ENCODE measurements at places on chromosomes 13 and 19.

DNA sequence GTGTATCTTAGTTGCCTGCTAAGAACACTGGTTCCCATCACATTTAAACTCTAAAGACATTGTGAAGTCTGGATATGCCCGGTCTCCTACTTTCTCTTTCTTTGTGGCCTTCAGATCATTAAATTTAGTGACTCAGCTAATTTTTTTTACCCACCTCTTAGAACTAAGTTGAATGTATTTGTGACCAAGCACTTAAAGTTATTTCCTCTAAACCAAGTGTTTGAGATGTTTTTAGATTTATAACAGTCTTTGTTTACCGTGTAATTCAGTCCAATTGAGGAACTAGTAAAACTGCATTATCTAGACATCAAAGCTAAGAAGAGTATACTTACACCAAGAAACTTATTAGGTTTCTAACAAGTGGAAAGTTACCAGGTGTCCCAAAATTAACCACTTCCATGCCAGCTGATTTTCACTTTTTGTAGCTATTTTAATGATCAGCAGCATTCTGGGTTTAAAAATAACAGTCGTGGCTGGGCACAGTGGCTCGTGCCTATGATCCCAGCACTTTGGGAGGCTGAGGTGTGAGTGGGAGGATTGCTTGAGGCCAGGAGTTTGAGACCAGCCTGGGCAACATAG, 53.1 kb downstream of the ARHGAP35 start:
- DNase-seq: no peak

- DNase-seq: no peak
Measured at GRCh38 chr13:32107474-32107873, 75.9 kb downstream of the FRY start.

DNA sequence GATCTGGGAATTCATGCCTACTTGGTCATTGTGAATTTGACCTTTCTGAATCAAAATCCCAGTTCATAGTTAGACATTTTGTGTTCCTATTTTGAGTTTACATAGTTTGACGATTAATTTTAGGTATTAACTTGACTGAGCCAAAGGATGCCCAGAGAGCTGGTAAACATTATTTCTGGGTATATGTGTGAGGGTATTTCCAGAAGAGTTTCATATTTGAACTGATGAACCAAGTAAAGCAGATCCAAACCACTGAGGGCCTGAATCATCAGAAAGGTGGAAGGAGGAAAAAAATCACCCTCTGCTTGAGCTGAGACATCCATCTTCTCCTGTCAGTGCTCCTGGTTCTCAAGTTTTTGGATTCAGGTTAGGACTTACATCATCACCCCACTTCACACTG, 116.6 kb downstream of the CYSLTR2 start:
- DNase-seq: no peak

DNA sequence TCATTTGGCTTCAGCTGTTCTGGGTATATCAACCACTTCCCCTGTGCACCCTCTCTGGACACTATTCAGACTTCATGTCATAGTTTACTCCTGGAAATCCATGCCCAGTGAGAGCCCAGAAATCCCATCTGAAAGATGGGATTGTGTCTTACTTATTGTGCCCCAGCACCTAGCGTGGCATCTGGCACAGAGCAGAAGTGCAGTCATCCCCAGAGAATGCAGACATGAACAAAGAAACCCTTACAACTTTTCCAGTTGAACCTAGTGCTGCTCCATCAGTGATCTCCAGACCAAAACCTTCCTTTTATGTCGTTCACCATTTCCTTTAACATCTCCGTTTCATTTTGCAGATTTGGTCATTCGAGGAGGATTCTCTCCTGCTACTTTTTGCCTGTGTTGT, 60.6 kb downstream of the MBNL2 start:
- no peak for DNase-seq

DNA sequence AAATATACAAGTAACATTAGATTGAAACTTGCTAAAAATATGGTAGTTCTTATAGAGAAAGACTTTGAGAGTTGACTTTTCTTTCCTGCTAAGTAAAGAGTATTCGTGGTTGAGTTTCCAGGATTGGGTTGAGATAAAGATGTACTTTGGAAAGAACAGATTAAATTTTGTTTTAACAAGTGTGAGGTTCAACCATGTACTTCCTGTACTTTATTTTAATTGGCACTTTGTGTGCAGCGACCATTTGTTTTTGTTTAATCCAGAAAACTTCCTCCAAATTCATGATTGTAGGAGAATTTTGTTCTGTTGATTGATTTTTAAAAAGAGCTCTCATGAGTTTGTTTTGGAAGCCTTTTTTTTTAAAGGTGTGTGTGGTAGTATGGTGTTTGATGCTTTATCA, 46.9 kb downstream of the PAN3 start:
- no peak for DNase-seq

DNA sequence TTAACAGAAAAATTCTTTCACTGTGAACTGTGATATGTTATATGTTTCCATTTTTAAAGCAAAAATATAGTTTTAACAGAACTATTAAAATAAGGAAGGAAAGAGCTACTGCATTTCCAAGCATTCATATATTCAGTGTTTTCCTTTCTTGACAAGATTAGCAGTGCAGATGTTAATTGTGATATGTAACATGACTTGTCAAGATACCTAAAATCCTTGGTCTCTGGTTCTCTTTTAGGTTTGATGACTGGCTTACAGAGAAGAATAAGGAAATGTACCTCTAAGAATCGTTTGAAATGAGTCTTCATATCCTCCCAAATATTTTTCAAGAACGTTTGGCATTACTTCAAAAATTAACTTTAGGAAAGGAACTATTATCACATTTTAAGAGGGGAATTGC, 907.2 kb downstream of the PCDH9 start:
- no peak for DNase-seq

GRCh38 chr19:27824108-27824507, 1388.8 kb downstream of the UQCRFS1 start:
- DNase-seq: no peak

GRCh38 chr13:74487091-74487722, 353.0 kb upstream of the KLF12 start:
- no peak for DNase-seq

DNA sequence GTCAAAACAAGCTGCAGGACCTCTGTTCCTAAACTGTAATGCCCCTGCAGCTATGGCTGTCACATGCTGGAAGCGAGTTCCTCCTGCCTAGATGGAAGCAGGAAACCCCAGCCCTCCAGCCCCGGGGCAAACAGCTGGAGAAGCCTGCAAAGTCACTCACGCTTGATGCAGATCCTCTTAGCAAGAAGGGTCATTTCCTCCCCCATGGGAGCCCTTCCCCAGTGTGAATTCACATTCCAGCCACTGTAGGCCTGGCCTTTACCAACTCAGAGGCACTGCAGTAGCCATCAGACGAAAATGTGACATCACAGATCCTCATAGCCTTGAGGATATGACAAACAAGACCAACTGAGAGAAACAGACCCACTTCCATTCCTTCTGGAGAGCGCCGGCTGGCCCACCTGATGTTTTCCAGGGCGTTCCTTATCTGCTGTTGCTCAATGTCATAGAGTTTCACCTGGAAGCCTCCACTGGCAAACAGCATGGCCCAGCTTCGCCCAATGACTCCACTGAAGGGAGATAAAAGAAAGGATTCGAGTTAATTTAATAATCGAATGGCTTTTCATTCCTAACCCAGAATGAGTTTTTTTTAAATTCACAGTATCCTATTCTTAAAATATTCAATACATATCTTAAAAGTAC, 13.5 kb downstream of the CRYL1 start:
- no peak for DNase-seq

GRCh38 chr13:99434258-99434788, 66.9 kb upstream of the TM9SF2 start:
- peak; percentile 77 for DNase-seq
